ENCODE measurements at places on chromosomes 1 and 21.

- H3K27ac ChIP-seq = no peak overlapping the region
- H3K4me3 ChIP-seq = peak overlapping the region; percentile 50
Measured at GRCh38 chr1:205230982-205231381, 3.2 kb downstream of the TMCC2 start.

DNA sequence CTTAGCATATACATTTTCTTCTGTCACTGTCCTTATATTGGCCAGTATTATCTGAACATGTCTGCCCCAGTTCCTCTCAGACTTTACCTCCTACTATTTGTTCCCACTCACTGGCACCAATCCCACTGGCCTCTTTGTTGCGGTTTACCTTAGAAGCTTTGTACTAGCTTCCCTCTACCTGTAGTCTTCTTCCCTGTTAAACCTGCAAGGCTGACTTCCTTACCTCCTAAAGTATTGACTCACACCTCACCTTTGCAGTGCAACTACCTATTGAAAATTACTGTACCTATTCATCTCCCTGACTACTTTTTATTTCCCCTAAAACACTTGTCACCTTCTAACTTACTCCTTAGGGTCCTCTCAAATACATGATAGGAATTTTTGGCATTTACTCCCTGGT is 111.1 kb downstream of the CLEC20A start:
- no peaks in the 10 kb centered on the region for H3K36me3 ChIP-seq
- no peak overlapping the region for H3K4me3 ChIP-seq
- no peak for DNase-seq
- no peaks in the 10 kb centered on the region for H3K4me1 ChIP-seq

DNA sequence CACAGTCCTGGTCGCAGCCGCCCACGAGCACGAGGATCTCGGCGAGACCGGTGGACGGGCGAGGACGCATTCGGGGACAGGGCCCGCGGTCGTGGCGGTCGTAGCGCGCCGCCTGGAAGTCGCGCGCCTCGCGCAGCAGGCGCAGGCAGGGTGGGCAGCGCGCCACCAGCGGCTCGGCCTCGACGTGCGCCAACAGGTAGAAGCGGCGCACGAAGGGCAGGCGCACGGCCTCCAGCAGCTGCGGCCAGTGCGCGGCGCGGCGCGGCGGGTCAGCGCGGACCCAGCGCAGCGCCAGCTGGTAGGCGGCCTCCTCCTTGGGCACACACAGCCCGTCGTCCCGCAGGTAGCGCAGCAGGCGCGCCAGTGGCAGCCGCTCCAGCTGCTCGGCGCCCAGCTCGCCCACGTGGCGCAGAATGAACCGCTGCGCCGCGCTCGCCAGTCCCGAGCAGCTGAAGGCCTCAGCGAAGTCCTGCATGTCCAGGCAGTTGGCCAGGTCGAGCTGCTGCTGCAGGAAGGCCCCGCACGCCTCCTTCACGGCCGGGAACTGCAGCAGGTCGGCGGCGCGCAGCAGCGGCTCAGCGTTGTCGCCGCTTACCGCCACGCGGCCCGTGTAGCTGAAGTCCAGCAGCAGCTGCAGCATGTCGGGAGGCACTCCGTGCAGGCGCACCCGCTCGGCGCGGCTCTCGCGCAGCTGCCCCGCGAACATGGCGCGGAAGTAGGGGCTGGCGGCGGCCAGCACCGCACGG is 573 bp downstream of the KLHL21 start:
- H3K27ac ChIP-seq = peak overlapping the region; percentile 98
- peak overlapping the region; percentile 92 for H3K4me3 ChIP-seq
- DNase-seq = no peak
- H3K4me1 ChIP-seq = peaks cover 38% of the 10 kb centered on the region

DNA sequence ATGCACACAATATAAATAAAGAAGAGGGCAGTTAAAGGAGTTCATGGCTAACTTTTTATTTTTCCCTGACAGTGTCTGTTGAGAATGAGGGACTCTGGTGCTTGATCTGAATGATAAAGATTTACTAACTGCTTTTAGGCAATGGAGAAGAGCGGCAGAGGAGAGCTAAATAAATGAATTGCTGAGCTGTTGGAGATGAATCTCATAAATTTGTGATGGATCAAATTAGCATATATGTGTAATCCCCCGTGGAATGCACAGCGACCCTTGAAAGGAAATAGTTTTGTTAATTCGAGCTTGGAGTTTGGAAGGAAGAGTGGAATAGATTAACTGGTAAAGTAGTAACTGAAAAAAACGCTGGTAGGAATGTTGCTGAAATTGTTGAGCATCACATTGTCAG is 40.2 kb downstream of the HMCN1 start:
- no peaks in the 10 kb centered on the region for H3K4me1 ChIP-seq
- no peaks in the 10 kb centered on the region for H3K36me3 ChIP-seq
- DNase-seq = no peak
- no peak overlapping the region for H3K4me3 ChIP-seq

- no peaks in the 10 kb centered on the region for H3K27me3 ChIP-seq
- H3K36me3 ChIP-seq = no peaks in the 10 kb centered on the region
- H3K4me1 ChIP-seq = no peaks in the 10 kb centered on the region
- DNase-seq = no peak
- H3K27ac ChIP-seq = no peak overlapping the region
Measured at GRCh38 chr1:169072945-169073725, 33.4 kb upstream of the ATP1B1 start.

- peaks cover 79% of the 10 kb centered on the region for H3K4me1 ChIP-seq
- H3K27me3 ChIP-seq = no peaks in the 10 kb centered on the region
- peak overlapping the region; percentile 29 for H3K27ac ChIP-seq
- H3K36me3 ChIP-seq = peaks cover 30% of the 10 kb centered on the region
Measured at GRCh38 chr21:37398697-37399096, 32.1 kb downstream of the DYRK1A start.

GRCh38 chr1:53328009-53328461 is at the start of gene LRP8:
TSS of gene LRP8 (minus strand) at chr1:53328070. CDS start at chr1:53327912, 158 bp downstream.
- peak; percentile 89 for DNase-seq
- H3K4me3 ChIP-seq = peak within 1 kb of the TSS; percentile 96
- no peaks in the 10 kb centered on the region for H3K27me3 ChIP-seq
- peaks cover 26% of the 10 kb centered on the region for H3K4me1 ChIP-seq

DNA sequence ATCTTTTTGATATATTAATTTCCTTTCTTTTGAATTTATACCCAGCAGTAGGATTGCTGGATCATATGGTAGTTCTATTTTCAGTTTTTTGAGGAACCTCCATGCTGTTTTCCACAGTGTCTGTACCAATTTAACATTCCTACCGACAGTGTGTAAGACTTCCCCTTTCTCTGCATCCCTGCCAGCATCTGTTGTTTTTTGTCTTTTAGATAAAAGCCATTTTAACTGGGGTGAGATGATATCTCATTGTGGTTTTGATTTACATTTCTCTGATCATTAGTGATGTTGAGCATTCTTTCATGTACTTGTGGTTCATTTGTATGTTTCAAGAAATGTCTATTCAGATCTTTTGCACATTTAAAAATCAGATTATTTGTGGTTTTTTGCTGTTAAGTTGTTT is 62.4 kb upstream of the STUM start:
- no peaks in the 10 kb centered on the region for H3K36me3 ChIP-seq
- H3K4me1 ChIP-seq = peaks cover 24% of the 10 kb centered on the region
- no peak overlapping the region for H3K27ac ChIP-seq
- H3K4me3 ChIP-seq = no peak overlapping the region

- H3K36me3 ChIP-seq = no peaks in the 10 kb centered on the region
- peak; percentile 26 for DNase-seq
- no peaks in the 10 kb centered on the region for H3K27me3 ChIP-seq
- H3K27ac ChIP-seq = no peak overlapping the region
- H3K4me3 ChIP-seq = no peak overlapping the region
Measured at GRCh38 chr1:54461731-54462596, 55.8 kb upstream of the SSBP3 start.

- H3K27ac ChIP-seq = no peak overlapping the region
- DNase-seq = no peak
- H3K4me3 ChIP-seq = no peak overlapping the region
- peaks cover 85% of the 10 kb centered on the region for H3K36me3 ChIP-seq
- H3K4me1 ChIP-seq = peaks cover 70% of the 10 kb centered on the region
- H3K27me3 ChIP-seq = no peaks in the 10 kb centered on the region
Measured at GRCh38 chr1:89704014-89704413, 71.1 kb downstream of the LRRC8C start.

- H3K4me3 ChIP-seq = peak overlapping the region; percentile 39
- peaks cover 92% of the 10 kb centered on the region for H3K27me3 ChIP-seq
- DNase-seq = no peak
- H3K36me3 ChIP-seq = no peaks in the 10 kb centered on the region
Measured at GRCh38 chr1:98048751-98049325, 128.0 kb upstream of the DPYD start.

DNA sequence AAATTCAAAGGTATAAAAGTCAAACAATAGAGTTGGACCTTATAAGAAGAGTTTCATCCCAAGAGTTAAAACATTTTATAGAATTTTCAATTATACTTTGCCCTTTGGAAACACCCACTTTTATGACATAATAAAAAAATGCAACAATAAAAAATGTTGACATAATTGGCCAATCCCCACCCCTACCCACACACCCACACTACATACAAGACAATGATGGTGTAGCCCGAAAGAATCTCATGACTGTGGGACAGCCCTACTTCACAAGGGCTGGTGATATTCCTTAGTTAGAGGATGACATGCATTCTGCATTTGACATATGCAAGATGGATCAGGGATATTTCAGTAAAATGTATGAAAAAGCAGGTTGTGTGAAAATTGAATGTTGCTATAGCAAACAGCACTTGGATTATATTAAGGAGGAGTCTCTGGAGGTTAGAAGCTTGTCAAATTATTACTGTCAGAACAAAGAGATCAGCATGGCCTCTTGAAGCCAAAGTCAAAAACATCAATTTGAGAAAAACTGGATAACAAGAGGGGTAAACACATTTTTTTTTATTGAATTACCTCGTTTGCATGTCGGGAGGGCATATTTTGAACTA is 133.0 kb upstream of the SAMSN1 start:
- no peak overlapping the region for H3K27ac ChIP-seq
- no peaks in the 10 kb centered on the region for H3K27me3 ChIP-seq
- H3K4me1 ChIP-seq = peaks cover 52% of the 10 kb centered on the region
- no peak for DNase-seq
- H3K36me3 ChIP-seq = peaks cover 1% of the 10 kb centered on the region

GRCh38 chr1:33336580-33336979 is 15.7 kb upstream of the A3GALT2 start:
- peaks cover 53% of the 10 kb centered on the region for H3K36me3 ChIP-seq
- H3K27ac ChIP-seq = peak overlapping the region; percentile 63
- no peak for DNase-seq
- H3K4me3 ChIP-seq = no peak overlapping the region
- peaks cover 41% of the 10 kb centered on the region for H3K4me1 ChIP-seq
- no peaks in the 10 kb centered on the region for H3K27me3 ChIP-seq

DNA sequence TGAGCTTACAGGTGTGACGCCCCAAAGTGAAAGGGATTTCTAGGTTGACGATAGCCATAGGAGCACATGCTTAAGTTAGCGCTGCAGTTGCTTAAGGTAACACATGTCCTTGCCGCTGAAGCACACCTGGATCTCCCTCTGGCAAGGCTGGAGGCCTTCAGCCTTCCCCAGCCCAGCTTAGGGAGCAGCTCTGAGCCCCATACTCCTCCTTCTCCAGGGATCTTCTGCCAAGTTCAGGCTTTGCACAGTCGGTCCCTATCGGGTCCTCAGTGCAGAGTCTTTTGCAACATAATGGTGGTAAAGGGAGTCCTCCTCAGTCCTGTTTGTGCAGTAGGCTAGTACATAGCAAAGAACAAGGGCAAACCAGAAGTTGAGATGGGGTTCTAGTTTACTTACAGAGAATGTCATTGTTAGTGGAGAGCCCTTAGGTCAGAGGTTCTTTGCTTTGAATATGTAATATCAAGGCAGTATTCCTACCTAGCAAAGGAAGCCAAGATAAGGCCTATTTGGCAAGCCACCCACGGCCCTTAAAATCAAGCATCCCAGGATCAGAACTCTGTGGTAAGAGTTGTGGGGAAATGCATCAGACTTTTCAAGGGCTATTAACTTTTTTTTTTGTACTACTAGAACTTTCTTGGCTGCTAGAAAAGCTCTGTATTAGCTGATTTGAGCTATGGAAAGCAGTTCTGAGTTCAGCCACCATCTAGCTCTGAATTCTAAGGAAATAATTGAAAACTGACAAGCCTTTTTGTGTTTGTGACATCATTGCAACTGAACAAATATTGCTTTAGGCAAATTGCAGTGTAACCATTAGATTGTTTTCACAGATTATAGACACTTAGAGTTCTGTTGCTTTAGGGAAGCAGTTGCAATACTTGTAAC is 1.4 kb downstream of the EVA1C start:
- peaks cover 43% of the 10 kb centered on the region for H3K4me1 ChIP-seq
- no peak for DNase-seq
- peaks cover 52% of the 10 kb centered on the region for H3K36me3 ChIP-seq
- peak overlapping the region; percentile 92 for H3K4me3 ChIP-seq
- H3K27me3 ChIP-seq = no peaks in the 10 kb centered on the region
- peak overlapping the region; percentile 0 for H3K27ac ChIP-seq

- no peak overlapping the region for H3K27ac ChIP-seq
- no peak overlapping the region for H3K4me3 ChIP-seq
- no peaks in the 10 kb centered on the region for H3K27me3 ChIP-seq
- H3K36me3 ChIP-seq = peaks cover 1% of the 10 kb centered on the region
- peaks cover 4% of the 10 kb centered on the region for H3K4me1 ChIP-seq
Measured at GRCh38 chr1:206872139-206872538, 6.7 kb downstream of the IL20 start.

- no peaks in the 10 kb centered on the region for H3K27me3 ChIP-seq
- no peak overlapping the region for H3K4me3 ChIP-seq
- no peaks in the 10 kb centered on the region for H3K4me1 ChIP-seq
- H3K36me3 ChIP-seq = no peaks in the 10 kb centered on the region
- no peak for DNase-seq
- no peak overlapping the region for H3K27ac ChIP-seq
Measured at GRCh38 chr21:25859235-25859929, 124.6 kb downstream of the GABPA start.

- peaks cover 39% of the 10 kb centered on the region for H3K4me1 ChIP-seq
- peak overlapping the region; percentile 16 for H3K4me3 ChIP-seq
- no peaks in the 10 kb centered on the region for H3K36me3 ChIP-seq
- no peak for DNase-seq
- no peaks in the 10 kb centered on the region for H3K27me3 ChIP-seq
- H3K27ac ChIP-seq = peak overlapping the region; percentile 95
Measured at GRCh38 chr21:35357041-35357780, 308.1 kb upstream of the RUNX1 start.

GRCh38 chr1:107874221-107874620 is 90.8 kb downstream of the VAV3 start:
- H3K4me1 ChIP-seq = peaks cover 57% of the 10 kb centered on the region
- H3K27me3 ChIP-seq = no peaks in the 10 kb centered on the region
- no peak for DNase-seq

GRCh38 chr1:64304823-64305222 is 101.4 kb downstream of the UBE2U start:
- no peak for DNase-seq
- H3K4me1 ChIP-seq = no peaks in the 10 kb centered on the region
- no peaks in the 10 kb centered on the region for H3K27me3 ChIP-seq

DNA sequence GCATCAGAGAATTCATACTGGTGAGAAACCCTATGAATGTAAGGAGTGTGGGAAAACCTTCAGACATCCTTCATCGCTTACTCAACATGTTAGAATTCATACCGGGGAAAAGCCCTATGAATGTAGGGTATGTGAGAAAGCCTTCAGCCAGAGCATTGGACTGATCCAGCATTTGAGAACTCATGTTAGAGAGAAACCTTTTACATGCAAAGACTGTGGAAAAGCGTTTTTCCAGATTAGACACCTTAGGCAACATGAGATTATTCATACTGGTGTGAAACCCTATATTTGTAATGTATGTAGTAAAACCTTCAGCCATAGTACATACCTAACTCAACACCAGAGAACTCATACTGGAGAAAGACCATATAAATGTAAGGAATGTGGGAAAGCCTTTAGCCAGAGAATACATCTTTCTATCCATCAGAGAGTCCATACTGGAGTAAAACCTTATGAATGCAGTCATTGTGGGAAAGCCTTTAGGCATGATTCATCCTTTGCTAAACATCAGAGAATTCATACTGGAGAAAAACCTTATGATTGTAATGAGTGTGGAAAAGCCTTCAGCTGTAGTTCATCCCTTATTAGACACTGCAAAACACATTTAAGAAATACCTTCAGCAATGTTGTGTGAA is 12.8 kb downstream of the ZFP69B start:
- no peaks in the 10 kb centered on the region for H3K4me1 ChIP-seq
- no peaks in the 10 kb centered on the region for H3K27me3 ChIP-seq
- H3K4me3 ChIP-seq = no peak overlapping the region
